ENCODE measurements at places on chromosomes 3 and 15.

DNA sequence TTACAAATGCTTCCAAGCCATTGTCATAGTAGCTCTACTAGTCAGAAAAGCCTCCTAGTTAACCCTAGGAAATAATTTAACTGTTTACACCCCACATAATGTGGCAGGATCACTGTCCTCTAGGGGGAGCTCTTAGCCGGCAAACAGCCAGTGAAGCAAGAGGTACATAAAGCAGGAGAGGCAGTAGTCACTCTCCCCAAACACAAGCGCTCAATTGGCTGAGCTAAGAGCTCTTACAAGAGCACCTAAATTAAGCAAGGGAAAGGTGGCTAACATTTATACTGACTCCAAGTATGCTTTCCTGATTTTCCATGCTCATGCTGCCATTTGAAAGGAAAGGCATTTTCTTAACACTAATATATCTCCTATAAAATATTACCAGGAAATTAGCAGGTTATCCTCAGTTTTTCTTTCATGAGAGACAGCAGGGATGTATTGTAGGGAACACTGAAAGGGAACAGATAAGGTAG lies 37.6 kb downstream of the NCEH1 start:
- DNase-seq, result no peak

DNA sequence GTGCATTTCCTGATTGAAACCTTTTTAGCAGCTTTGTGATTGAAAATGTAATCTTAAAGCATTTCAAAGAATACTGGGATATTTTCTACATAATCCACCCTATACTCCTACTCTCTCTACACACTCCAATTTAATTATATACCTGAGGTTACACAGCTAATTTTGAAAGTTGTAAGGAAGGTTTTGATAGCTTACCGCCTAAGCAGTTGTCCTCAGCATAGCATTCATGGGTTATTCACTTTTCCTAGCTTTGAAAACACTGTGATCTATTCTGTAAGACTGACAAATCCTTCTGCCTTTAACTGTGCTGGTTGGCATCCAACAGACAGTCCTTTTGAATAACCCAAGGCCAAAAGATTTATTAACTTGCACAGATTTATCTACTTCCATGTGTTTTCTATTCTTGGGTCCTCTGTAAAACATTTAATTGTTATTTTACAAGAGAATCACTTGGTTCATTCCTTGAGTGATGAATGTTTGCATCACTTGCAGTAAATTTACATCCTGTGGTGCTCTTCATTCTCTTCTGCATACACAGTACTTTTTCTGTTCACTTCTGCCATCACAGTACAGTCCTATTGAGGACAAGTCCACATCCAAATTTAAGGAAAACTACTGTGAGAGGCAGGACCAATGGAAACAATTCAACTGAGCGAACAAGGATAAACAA lies 44.8 kb downstream of the SERPINI1 start:
- no peak for DNase-seq

DNA sequence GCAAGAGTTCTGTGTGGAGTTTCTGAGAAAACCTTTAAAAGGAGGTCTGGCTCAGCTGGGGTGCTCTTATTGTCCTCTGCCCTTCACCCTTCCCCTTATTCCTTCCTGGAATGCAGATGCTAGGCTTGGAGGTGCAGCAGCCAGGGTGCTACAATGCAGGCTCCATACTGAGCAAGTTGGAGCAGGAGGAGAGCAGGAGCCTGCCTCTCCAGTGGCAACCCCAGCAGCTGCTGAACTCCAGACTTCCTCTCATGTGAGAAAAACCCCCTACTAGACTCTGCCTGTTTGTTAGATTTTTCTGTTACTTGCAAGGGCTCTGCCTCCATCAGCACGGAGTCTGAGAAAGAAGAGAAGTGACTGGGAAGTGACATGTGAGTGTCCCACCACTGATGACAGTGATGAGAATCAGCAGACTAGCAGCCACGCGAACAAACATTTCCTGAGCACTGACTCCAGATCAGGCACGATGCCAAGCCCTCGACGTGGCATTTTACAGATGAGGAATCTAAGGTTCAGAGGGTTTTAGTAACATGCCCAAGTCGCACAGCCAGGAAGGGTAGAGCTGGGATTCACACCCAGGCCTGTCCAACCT lies 16.1 kb upstream of the RARRES1 start:
- DNase-seq, result no peak

- no peak for DNase-seq
These were observed 30.2 kb downstream of the APBA2 start for GRCh38 chr15:28915935-28916334.

GRCh38 chr15:35111861-35112260 lies 26.8 kb upstream of the NANOGP8 start:
- DNase-seq, result no peak

GRCh38 chr3:168077091-168077490 lies 18.6 kb downstream of the GOLIM4 start:
- DNase-seq, result no peak

GRCh38 chr15:48406266-48406891 lies 75.2 kb downstream of the DUT start:
- DNase-seq, result peak; percentile 6

DNA sequence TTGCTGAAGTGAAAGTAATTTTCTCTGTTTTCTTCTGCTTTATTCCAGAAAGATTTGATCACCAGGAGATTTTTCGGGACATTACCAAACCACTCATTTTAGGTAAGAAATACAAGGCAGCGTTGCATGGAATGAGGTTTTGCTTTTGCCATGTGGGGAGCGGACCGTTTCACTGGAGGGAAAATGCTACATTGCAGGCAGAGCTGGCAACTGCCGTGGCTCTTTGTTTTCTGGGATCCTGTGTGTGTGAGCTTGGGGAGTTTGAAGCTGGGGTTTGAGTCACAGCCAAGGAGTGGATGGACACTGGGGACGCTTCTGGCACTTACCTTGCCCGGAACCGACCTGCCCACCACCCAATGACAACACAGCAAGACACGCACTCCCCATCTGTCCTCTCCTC lies 109.9 kb downstream of the APBA2 start:
- DNase-seq, result no peak

DNA sequence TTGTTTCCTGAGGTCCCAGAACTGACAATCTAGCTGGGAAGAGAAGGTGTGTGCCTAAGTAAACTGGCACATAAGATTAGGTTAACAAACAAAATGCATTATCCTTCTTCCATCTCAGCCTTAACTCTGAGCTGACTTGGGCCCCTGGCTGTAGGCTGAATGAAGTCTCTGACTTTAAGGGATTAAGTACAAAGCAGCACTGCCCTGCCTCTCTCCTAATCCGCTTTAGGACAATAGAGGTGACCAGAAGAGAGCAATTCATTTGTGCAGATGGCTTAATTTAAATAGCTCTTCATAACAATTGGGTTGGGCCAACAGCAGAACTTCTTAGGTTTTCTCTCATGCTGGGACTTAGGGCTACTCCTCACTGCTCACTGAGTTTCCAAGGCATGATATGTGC lies 181.6 kb upstream of the SOX14 start:
- peak; percentile 6 for DNase-seq

DNA sequence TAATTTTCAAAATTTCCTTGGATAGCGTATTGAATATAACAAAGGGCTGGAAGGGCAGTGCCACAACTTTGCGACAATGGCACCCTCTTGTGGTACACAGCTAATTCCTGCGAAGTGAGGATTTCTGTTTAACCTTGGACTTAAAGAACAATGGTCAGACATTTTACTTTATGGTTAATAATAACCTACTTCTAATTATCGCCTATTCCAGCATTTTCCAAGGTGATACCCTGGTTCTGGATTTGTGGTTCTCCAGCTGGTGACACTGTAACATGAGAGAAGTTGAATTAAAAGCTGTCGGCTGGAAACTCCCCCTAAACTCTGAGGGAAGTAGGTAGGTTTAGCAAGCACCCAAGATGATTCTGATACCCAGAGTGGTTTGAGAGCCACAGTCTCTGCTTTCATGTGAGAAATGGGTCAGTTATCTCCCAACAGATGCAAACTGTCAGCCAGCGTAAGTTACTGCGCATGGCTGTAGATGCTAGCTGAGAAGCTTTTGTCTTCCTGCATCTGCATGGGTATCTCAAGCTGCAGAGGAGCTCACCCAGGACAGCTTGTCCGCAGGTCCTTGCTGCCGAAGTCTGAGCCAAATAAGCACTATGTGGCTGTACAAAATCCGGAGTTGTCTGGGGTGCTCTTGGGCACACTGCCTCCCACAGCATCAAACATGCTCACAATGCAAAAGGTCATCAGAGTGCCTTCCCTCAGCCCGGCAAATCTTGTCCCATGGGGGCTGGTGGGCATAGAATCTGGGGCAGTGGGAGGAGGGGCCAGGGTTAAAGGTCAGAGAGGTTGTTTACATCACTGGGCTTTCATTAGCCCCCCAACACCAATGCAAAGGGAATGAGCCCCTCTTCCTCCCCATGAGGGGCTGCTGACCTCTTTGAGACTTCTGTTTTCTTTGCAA lies 6.6 kb upstream of the CHSY1 start:
- DNase-seq, result peak; percentile 79

DNA sequence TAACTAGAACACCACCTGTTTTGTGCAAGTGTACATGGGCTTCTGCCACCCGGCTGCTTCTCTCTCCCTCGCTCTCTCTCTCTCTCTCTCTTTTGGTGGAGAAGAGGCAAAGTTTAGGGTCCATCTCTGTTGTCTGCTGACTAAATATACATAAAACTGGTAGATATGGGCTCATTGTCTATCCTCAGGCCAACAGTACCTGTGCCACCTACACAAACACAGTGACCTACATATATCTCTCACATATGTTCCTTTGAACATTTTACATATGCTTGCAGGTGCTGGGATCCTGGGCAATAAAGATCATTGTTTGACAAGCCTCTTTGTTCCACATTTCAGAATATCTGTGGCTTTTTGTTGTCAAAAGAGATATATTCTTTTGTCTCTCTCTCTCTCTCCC lies 256.3 kb upstream of the KCNH8 start:
- DNase-seq, result no peak

DNA sequence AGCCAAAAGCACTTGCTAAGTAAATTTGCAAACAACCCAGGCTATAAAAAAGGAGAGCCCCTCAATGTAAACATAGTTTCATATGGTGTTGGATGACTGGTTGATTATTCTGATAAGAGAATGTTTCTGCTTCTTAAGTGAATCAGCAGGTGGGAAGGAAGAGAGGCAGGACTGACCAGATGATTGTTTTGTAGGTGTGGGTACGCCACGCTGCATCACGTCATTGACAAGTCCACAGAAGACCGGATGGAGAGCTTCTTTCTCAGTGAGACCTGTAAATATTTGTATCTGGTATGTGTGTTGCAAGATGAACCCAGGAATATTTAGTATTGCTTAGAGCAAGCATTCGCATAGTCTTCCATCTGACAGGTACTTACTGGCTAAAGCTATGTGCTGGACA lies 23.4 kb downstream of the EDEM1 start:
- DNase-seq, result no peak

- no peak for DNase-seq
These were observed 682.6 kb downstream of the ROBO1 start for GRCh38 chr3:79085171-79085570.

DNA sequence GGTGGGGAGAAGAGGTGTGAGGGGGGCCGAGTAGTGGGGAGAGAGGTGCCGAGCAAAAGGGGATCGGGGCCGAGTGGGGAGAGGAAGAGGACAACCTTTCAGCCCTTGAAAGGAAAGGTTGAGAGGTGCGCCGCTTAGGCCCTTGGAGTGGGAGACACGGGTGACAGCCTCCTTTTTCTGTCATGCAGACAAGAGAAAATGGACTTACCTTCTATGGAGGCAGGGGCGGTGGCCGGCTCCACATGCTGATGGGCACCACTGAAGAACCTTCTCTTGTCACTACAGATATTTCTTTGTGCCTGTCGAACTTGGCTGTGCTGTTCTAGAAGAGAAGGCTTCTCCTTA lies 421 bp downstream of the KLHL18 start:
- no peak for DNase-seq

- no peak for DNase-seq
These were observed 41.6 kb downstream of the CPA3 start for GRCh38 chr3:148906667-148907066.

DNA sequence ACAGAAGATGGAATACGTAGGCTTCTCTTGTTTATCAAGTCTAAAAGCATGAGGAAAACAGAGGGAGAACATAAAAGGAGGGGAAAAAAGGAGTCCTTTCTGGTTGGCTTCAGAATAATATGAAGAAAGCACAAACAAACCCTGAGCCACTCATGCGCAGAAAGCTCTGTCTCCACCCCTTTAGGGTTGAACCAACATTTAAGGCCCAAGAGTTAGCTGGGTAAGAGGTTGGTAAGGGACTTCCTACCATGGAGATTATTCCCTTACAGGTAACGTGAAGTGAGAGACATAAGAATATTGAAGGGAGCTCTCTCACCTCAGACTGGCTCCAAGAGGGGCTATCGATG lies 145.3 kb downstream of the RORA start:
- no peak for DNase-seq

GRCh38 chr3:128107834-128108233 lies 15.8 kb downstream of the RUVBL1 start:
- DNase-seq, result no peak

GRCh38 chr15:63473749-63473998 lies 30.7 kb upstream of the USP3 start:
- no peak for DNase-seq

- DNase-seq, result no peak
These were observed 485.4 kb downstream of the GRM7 start for GRCh38 chr3:7346364-7346763.

DNA sequence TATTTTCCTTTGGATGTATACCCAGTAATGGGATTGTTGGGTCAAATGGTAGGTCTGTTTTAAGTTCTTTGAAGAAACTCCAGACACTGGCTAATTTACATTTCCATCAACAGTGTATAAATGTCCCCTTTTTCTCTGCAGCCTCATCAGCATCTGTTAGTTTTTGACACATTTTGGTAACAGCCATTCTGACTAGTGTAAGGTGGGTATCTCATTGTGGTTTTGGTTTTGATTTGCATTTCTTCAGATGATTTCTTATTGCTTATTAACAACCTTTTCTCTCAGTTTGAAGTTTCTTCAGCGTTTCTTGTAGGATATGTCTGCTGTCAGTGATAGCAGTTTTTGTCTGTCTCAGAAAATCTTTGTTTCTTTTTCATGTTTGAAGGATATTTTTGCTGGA lies 15.4 kb downstream of the GALK2 start:
- DNase-seq, result no peak

DNA sequence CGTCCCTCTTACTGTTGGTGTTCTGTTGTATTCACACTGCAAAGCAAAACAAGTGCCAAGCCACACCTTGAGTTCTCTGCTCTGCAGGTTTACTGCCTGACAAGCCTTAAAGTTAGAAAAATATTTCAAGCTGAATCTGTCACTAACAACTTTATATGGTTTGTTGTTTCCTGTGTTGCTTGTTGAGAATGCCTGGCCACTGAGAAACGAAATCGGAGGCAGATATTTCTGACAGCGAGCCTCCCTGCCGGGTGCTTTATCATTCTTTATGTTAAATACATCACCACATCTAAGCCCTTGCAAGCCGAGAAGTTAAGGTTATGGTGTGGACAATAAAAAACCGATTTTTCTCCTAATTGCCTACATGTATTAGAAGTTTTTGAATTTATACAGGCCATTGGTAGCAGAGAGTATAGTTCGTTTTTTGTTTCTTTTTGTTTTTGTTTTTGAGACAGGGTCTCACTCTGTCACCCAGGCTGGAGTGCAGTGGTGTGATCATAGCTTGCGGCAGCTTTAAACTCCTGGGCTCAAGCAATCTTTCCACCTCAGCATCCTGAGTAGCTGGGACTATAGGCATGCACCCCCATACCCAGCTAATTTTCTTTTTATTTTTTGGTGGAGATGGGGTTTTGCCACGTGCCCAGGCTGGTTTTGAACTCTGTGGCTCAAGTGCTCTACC lies 188.4 kb upstream of the ICE2 start:
- no peak for DNase-seq

- DNase-seq, result peak; percentile 53
These were observed 115.0 kb upstream of the VEPH1 start for GRCh38 chr3:157618075-157618760.

- DNase-seq, result peak; percentile 36
These were observed 45.6 kb upstream of the LDHAL6B start for GRCh38 chr15:59160880-59161593.

All from retina (tissue), 1 donor.